SHP77 treated with DMSO at 0.1 percent for 48 hours (cell line): ENCODE measurements at places on chromosomes 1 and 21.

GRCh38 chr1:93095804-93096585 is 16.9 kb downstream of the MTF2 start:
- no peak for DNase-seq

GRCh38 chr1:221739018-221739676 is 2.7 kb downstream of the DUSP10 start:
- DNase-seq, result no peak

- peak; percentile 66 for DNase-seq
Measured at GRCh38 chr1:236280438-236281197, 1.1 kb downstream of the ERO1B start.

DNA sequence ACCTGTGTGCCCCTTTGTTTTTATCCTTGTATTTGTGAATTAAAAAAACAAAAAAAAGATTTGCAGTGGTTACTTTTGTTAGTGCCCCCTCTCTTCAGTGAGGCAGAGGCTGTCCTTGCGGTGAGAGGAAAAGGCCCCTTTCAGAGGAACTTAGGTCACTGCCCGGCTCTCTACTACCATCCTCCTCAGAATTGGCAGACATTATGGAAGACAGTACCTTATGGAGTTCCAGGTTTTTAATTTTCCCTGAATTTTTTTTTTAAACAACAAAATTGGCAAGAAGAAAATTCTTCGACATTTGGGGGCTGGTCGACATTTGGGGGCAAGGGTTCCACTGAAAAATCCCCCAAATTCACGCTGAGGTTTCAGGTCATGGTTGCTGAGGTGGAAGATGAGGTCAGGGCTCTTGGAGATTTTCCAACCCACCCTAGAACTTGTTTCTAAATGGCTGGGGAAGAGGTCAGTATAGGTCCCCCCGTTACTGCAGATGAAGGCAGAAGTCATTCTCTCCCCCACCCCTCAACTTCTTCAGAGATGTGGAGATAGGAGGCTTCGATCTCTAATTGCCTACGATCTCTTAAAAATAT is 5.3 kb downstream of the RXFP4 start:
- no peak for DNase-seq

GRCh38 chr1:43444836-43445235 is 8.9 kb downstream of the HYI start:
- no peak for DNase-seq

DNA sequence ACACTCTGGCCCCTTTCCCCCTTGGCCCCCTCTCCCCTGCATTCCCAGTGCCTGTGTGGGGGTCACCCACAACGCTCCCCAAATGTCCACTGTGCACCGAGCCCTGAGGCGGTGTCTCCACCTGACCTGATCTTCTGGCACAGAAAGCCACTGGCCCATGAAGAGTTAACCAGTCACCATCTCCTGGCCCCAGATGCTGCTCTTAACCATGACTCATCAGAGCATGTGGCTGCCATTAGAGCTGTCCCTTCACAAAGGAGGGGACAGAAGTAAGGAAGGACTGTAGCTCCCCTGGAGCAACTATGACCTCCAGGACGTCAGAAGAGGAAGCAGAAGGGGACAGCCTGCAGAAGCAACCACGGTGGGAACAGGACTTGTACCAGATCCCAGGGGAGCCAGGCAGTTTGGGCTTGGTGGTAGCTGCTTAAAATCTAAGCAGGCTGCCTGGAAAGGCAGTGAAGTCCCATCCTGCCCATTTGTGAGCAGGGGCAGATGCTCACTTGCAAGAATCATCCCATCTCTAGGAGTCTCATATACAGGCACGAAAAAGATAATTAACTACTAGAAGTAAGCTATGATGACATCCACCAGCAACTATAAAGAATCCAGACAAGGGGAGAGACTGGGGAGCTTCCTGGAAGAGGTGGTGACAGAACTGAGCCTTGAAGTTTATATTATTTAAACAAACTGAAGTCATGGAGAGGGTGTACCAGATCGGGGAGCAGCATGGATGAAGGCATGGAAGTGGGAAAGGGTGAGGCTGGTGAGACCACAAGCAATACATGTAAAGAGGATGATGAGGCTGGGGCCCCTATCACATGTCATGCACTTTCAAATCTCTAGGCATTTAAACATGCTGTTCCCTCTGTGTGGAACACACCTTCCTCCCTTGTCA is 1.1 kb upstream of the TTC39A start:
- peak; percentile 54 for DNase-seq

- no peak for DNase-seq
Measured at GRCh38 chr1:35460796-35461195, 96.4 kb downstream of the KIAA0319L start.

- no peak for DNase-seq
Measured at GRCh38 chr1:218874313-218874712, 299.4 kb upstream of the LYPLAL1 start.

DNA sequence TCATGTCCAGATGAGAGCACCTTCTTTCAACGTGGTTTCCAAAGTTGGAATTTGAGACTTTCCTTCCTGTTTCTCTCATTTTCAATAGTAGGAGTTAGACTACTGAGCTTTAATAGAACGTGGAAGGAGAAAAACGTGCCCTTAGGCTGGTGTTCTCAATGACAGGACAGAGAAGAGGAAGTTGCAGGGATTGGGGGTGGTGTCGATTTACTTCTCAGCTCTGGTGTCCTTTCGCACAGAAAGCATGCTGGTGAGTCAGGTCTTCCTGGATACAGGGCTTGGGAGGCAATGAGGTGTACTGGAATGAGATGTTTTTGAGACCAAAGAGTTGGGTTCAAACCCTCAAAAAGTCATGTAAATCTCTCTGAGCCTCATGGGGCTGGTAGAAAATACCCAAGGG is 67.1 kb downstream of the HIVEP3 start:
- no peak for DNase-seq

DNA sequence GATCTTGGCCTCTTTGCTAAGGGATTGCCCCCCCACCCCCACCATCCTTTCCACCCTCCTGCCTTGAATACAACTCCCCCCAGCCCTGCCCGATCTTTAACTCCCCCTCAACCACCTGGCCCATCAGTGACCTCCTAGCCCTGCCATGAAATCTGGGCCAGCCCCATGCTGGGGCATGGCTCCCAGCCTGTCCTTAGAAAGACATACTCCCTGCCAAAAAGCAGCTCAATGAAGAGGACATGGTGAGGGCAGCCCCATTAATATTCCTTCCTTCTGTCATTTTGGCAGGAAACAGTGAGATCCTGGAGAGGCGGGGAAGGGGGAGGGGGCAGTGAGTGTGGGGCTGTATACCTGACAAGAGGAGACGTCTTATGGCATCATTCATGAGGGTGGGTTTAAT is 66.8 kb upstream of the DISP3 start:
- DNase-seq, result no peak

DNA sequence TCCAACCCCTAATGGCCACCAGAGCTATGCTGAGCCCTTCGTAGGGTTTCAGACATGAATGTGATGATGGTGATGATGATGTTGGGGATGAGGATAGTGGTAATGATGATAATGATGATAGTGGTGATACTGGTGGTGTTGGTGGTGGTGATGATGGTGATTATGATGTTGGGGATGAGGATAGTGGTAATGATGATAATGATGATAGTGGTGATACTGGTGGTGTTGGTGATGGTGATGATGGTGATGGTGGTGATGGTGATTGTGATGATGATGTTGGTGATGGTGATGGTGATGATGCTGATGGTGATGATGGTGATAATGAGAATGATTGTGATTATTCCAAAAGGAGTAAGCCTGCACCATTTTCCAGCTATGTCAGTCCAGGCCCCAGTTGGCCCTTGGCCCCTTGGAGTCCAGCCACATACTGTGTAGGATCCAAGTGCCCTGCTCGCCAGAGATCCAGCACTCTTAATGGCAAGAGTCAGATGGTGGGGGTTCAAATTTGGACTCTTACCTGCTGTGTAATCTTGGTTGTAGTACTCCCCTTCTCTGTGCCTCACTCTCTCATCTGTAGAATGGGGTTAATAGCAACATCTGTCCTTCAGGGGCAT is 28.3 kb downstream of the AJAP1 start:
- no peak for DNase-seq

- DNase-seq, result no peak
Measured at GRCh38 chr1:71156590-71156989, 75.8 kb upstream of the ZRANB2 start.

- DNase-seq, result no peak
Measured at GRCh38 chr1:78280626-78281025, 210.1 kb upstream of the PTGFR start.

DNA sequence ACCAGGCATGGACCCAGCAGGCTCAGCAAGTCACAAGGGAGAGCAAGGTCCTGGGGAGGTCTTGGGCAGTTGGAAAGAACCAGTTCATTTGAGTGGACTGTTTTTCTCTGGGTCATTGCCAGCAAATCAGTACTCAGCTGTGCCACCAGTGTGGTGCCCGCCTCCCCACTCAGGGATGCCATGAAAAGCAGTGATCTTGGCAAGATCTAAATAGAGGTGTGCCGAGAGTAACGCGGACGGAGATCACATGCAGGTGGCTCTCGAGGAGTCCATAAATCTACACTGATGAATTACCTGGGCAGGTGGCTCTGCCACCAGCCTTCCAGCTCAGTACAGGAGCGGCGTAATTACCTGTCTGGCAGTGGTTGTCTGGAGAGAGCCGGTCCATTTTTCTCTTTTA is 642.2 kb downstream of the PTPRU start:
- DNase-seq, result no peak
